Cerebellar nuclear complex (tissue), 1 donor: ENCODE measurements at places on chromosomes 4 and X.

DNA sequence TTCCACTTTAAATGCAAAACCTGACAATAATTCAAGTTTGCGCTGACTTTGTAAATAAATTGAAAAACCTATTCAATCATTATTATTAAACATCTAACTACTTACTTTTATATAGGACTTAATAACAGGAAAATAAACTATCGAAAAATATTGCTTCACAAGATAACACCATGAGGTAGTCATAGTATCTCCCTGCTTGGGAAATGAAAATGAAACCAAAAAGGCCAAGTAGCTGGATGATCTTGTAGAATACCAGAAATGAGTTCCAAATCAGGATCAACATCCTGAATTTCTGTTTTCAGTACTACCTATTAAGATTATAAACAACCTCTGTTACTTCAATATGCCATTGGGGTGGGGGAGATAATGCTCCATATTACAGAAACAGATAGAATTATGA lies 58.9 kb downstream of the CHIC2 start:
- no peak for DNase-seq

DNA sequence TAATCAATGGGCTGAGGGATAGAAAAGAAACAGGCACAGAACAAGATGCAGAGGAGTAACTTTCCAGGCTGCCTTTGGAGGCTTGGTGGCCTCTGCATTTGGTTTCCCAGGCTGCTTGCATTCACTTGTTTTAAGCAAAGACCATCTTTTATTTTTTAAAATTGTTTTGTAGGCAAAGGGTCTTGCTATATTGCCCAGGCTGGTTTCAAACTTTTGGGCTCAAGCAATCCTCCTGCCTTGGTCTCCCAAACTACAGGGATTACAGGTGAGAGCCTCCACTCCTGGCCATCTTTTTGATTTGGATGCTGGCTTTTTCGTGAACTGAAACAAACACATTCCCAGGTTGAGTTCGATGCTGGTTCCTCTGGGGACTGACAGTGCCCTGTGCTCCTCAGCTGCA lies 74.1 kb downstream of the SLC9A6 start:
- no peak for DNase-seq

GRCh38 chr4:1400831-1401408 lies 5.3 kb downstream of the NKX1-1 start:
- DNase-seq = no peak

- DNase-seq = no peak
These were observed 1.8 kb upstream of the FAM50A start for GRCh38 chrX:154441984-154442707.

DNA sequence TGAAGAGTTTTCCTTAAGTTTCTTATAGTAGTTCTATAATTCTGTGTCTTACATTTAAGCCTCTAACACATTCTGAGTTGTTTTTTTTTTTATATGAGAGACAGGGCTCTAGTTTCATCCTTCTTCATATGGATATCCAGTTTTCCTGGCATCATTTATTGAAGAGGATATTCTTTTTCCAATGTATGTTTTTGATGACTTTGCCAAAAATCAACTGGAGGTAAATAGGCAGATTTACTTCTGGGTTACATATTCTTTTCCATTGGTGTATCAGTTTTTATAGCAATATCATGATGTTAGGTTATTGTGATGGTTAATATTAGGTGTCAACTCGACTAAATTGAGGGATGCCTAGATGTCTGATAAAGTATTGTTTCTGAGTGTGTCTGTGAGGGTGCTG lies 650.7 kb upstream of the GRID2 start:
- DNase-seq = no peak
